ENCODE measurements at places on chromosomes 7 and 10.

- no peak for DNase-seq
Measured at GRCh38 chr7:29102558-29103151, 43.7 kb downstream of the CPVL start.

- DNase-seq = no peak
Measured at GRCh38 chr7:66281678-66282590, 76.8 kb downstream of the TPST1 start.

DNA sequence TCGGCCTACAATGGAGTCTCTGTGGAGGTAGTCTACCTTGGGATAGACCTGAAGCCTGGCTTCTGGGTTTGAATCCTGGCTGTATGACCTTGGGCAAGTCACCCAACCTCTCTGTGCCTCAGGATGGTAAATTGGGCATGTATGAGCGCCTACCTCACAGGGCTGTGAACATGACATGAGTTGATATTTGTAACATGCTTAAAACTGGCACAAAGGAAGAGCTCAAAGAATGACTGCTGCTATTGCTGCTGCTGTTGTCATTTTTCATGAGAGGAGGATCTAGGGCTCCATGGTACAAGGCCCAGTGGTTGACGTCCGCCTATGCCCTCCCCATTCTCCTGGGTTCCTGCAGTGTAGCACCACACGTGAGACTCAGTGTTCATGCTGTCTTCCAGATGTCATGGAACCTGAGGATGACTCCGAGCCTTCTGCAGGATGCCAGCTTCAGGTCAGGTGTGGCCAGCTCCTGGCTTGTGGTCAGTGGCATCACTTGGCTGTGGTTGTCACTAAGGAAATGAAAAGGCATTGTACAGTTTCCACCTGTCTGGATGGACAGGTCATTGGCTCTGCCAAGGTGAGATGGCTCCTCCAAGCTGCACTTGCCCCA is 95.0 kb downstream of the WDFY4 start:
- DNase-seq = no peak

DNA sequence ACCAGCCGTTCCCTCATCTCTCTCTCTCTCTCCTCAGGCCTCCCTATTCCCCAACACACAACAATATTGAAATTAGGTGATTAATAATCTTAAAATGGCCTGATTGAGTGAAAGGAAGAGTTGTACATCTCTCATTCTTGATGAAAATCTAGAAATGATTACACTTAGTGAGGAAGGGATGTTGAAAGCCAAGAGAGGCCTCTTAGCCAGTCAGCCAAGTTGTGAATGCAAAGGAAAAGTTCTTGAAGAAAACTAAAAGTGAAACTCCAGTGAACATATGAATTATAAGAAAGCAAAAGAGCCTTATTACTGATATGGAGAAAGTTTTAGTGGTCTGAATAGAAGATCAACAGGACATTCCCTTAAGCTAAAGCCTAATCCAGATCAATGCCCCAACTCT is 695.1 kb downstream of the GRID1 start:
- DNase-seq = no peak

DNA sequence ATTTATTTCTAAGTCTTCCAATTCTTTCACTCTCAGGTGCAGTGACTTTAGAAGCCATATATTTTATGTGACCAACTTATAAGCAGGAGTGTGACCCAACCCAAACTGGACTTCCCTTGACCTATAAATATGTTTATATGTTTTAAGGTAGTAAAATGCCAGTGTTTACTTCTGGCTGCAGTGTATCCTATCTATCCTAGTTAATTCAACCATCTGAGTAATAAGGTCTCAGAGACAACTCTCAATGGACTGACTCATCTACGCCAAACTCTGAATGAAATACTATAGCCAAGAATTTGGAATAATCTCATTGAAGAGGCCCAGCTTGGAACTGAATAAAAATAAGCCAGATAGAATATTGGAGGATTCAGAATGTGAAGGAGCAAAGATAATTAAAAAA is 544.5 kb upstream of the SORCS1 start:
- DNase-seq = no peak
